Activated naive CD8-positive, alpha-beta T cell treated with anti-CD3 and anti-CD28 coated beads, Interleukin-2, amount 10 ng/mL, durations not matched to agents 7 days and 5 days (primary cell): ENCODE measurements at places on chromosomes 16 and 17.

- H3K27me3 ChIP-seq = peaks cover 5% of the 10 kb centered on the region
- DNase-seq = no peak
- H3K4me3 ChIP-seq = no peak overlapping the region
Measured at GRCh38 chr16:4172070-4172469, 55.8 kb upstream of the ADCY9 start.

GRCh38 chr16:31063495-31063842, 10.6 kb downstream of the ZNF668 start:
- DNase-seq = no peak
- no peaks in the 10 kb centered on the region for H3K27me3 ChIP-seq
- peaks cover 42% of the 10 kb centered on the region for H3K4me1 ChIP-seq
- H3K36me3 ChIP-seq = peaks cover 37% of the 10 kb centered on the region

- no peak for DNase-seq
- peaks cover 23% of the 10 kb centered on the region for H3K36me3 ChIP-seq
- peak overlapping the region; percentile 1 for H3K27ac ChIP-seq
Measured at GRCh38 chr16:81995651-81996050, 15.6 kb downstream of the SDR42E1 start.

- no peak overlapping the region for H3K27ac ChIP-seq
- H3K27me3 ChIP-seq = peaks cover 28% of the 10 kb centered on the region
- no peaks in the 10 kb centered on the region for H3K4me1 ChIP-seq
- H3K4me3 ChIP-seq = no peak overlapping the region
- H3K36me3 ChIP-seq = no peaks in the 10 kb centered on the region
Measured at GRCh38 chr17:61597607-61598006, 6.6 kb upstream of the NACA2 start.

DNA sequence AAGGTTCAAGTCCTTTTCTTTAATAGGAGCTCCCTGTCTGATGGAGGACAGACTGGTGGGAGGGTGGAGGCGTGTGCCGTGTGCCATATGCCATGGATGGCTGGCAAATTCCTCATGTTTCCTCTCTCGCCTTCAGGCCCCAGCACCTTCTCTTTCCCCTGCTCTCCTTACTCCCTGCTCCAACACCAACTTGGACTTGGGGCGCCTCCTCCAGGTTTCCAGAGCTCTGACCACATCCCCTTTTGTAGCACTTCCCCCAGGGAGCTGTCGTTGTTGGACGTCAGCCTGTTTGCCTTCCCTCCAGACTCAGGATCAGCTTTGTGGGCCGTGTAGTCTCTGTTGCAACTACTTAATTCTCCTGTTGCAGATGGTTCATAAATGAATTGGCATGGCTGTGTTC, 30.7 kb downstream of the TMC7 start:
- no peak overlapping the region for H3K27ac ChIP-seq
- H3K27me3 ChIP-seq = no peaks in the 10 kb centered on the region
- H3K4me3 ChIP-seq = no peak overlapping the region

DNA sequence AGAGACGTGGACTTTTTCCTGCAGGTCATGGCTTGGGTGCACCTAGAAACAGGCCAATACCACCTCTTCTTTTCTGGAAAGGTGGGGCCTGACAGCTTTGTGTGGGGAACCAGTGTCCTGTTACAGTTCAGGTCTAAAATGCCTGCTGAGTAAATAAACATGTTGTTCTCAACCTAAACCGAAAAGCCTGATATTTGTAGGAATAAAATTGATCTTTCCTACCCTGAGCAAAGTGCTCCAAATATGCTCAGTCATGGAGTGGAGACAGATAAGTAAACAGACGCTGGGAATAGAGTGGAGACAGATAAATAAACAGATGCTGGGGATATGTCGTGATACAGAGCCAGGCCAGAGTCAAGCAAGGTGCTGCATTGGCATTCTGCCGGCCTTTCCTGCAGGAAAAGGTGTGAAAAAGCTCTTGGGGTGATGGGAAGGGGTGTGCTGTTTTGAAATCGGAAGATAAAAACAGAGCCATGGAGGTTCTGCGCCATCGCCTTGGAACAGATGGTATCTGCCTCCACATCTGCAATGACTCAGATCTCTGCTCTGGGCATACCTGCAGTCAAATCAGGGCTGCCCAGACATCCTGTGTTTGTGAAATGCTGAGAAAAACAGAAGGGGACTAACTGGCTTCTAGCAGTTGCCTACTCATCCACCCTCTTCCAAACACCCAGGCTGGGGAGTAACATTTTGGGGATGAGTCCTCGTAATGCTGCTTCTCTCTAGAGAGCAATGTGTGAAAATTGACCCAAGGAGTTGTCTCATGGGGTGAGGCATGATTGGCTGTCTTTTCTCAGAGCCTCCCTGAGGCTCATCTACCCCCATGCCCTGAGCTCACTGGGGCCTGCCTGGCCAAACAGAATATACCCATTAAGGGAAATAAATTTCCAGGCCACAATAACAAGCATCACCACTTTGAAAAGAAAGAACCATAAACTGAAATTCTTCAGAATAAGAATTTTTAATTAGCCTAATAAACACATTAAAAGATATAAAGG, 16.8 kb upstream of the TRPV2 start:
- H3K27me3 ChIP-seq = peaks cover 8% of the 10 kb centered on the region
- no peak for DNase-seq
- no peak overlapping the region for H3K27ac ChIP-seq
- H3K4me1 ChIP-seq = peaks cover 5% of the 10 kb centered on the region

DNA sequence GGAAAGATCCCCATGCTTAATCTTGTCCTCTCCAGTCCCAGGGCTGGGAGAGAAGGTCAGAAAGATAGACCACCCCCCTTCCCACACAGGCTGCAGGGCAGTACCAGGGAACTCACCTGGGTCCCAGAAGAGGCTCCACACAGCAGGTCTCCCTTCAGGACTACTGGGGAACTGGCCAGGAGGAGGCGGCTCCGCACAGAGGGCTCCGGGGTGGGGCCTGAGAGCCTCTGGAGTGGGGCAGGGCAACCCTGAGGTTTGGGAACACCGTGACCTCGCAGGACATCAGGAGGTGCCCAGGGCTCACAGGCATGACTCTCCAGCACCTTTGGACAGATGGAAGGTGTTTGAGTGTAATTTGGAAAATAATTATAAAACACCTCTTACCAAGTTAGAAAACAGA, 11.0 kb downstream of the ABCA3 start:
- H3K36me3 ChIP-seq = no peaks in the 10 kb centered on the region
- peaks cover 14% of the 10 kb centered on the region for H3K27me3 ChIP-seq
- no peaks in the 10 kb centered on the region for H3K4me1 ChIP-seq

GRCh38 chr16:80744856-80745255, 59.5 kb downstream of the CDYL2 start:
- H3K27ac ChIP-seq = no peak overlapping the region
- peaks cover 11% of the 10 kb centered on the region for H3K36me3 ChIP-seq
- DNase-seq = no peak
- peaks cover 10% of the 10 kb centered on the region for H3K4me1 ChIP-seq
- peaks cover 3% of the 10 kb centered on the region for H3K27me3 ChIP-seq
- H3K4me3 ChIP-seq = no peak overlapping the region

DNA sequence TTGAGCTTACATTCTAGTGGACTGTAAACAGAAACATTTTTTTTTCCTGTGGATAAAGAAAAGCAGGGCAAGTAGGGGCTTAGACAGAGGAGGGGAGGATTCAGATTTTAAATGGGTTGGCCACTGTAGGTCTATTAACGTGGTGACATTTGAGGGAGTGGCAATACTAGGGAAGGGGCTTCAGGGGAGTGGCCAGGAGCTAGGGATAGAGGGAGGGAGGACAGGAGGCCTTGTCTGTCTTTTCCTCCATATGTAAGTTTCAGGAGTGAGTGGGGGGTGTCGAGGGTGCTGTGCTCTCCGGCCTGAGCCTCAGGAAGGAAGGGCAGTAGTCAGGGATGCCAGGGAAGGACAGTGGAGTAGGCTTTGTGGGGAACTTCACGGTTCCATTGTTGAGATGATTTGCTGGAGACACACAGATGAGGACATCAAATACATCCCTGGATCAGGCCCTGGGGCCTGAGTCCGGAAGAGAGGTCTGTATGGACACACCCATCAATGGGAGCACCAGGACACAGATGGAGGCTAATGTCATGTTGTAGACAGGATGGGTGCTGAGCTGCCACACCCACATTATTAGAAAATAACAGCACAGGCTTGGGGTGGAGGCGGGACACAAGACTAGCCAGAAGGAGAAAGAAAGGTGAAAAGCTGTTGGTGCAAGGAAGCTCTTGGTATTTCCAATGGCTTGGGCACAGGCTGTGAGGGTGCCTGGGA, 6.5 kb upstream of the HBM start:
- H3K27ac ChIP-seq = no peak overlapping the region
- H3K4me1 ChIP-seq = peaks cover 5% of the 10 kb centered on the region
- no peak for DNase-seq
- H3K36me3 ChIP-seq = no peaks in the 10 kb centered on the region

DNA sequence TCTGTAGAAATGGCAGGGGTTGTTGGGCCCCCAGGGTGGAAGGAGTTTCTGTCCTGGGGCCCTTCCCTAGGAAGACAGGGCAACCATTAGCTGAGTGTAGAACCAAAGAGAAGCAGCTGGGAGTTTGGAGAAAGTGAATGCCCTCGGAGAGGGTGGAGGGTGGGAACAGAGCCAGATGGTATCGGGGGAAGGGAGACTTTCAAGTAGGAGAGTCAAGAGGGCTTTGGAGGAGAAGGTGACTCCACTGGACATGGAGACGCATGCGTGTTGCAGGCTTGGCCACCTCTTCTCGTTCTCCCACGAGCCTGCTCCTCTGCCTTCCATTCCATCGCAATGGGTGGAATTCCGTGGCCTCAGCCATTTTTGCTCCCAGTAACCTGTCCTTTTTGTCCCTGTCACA, 19.4 kb downstream of the SLC47A1 start:
- H3K4me3 ChIP-seq = no peak overlapping the region
- no peaks in the 10 kb centered on the region for H3K36me3 ChIP-seq
- H3K27me3 ChIP-seq = peaks cover 13% of the 10 kb centered on the region
- no peaks in the 10 kb centered on the region for H3K4me1 ChIP-seq
- H3K27ac ChIP-seq = no peak overlapping the region
- DNase-seq = no peak

DNA sequence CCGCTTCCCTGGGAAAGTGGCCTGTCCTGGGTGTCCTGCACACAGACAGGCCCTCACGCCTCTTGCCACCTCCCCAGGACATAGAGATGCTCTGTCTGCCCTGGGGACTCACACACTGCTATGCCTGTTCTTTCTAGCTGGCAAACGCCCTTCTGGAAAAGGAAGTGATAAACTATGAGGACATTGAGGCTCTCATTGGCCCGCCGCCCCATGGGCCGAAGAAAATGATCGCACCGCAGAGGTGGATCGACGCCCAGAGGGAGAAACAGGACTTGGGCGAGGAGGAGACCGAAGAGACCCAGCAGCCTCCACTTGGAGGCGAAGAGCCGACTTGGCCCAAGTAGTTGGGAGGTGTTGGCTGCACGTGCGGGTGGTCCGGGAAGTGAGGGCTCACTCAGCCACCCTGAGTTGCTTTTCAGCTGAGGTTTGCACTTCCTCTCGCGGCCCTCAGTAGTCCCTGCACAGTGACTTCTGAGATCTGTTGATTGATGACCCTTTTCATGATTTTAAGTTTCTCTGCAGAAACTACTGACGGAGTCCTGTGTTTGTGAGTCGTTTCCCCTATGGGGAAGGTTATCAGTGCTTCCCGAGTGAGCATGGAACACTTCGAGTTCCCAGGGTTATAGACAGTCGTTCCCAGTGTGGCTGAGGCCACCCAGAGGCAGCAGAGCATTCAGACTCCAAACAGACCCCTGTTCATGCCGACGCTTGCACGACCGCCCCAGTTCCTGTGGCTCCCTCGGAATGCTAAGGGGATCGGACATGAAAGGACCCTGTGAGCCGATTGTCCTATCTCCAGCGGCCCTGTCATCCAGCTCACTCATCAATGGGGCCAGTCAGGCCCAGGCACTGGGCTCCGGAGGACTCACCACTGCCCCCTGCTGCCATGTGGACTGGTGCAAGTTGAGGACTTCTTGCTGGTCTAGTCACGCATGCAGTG, 3.5 kb upstream of the RPL13 start:
- DNase-seq = peak; percentile 87
- H3K36me3 ChIP-seq = peaks cover 9% of the 10 kb centered on the region
- H3K27me3 ChIP-seq = no peaks in the 10 kb centered on the region

GRCh38 chr16:12356632-12357340, 380.3 kb downstream of the SNX29 start:
- no peak overlapping the region for H3K4me3 ChIP-seq
- H3K36me3 ChIP-seq = peaks cover 12% of the 10 kb centered on the region
- no peak for DNase-seq
- peaks cover 1% of the 10 kb centered on the region for H3K4me1 ChIP-seq
- H3K27me3 ChIP-seq = no peaks in the 10 kb centered on the region

GRCh38 chr17:14813649-14814370, 451.3 kb downstream of the PMP22 start:
- H3K4me3 ChIP-seq = no peak overlapping the region
- no peaks in the 10 kb centered on the region for H3K4me1 ChIP-seq
- no peak for DNase-seq
- no peaks in the 10 kb centered on the region for H3K27me3 ChIP-seq

DNA sequence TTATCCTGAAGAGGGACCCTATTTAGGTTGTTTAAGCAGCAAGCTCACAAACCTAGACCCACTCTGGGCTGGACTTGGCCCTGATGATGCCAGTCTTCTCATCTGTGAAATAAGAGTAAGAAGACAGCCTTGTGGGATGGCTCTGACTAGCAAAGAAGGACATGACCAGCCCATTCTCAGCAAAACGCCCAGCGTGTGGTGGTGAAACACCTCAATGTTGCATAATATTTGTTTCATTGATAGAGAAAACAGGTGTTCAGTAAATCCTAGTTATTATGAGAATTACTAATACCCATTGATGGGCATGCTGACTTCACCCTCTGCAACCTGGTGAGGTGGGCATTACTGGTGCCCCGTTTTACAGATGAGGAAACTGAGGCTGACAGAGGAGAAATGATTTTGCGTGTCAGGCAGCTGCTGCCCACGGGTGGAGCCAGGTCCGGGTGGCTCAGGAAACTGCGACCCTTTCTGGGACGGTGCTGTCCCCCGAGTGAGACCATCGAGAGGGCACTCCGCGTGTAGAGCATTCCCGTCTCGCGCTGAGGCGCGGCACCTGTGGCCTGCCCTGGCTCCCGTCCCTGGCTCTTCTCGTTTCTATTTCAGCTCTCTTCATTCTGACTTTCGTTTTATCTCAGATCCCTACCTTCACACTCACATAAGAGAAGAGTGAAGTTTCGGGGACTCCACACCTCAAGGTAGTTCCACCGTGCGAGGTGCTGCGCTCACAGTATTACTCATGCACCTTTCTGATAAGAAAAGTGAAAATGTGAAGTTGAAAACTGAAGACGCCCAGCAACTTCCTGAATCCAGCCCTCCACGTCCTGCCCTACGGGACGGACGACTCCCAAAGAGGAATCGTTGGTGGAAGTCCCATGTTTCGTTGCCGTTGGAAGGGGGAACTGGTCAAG, 48.5 kb downstream of the IRF8 start:
- peak overlapping the region; percentile 71 for H3K27ac ChIP-seq
- no peaks in the 10 kb centered on the region for H3K36me3 ChIP-seq

- peaks cover 5% of the 10 kb centered on the region for H3K4me1 ChIP-seq
- no peak for DNase-seq
- H3K36me3 ChIP-seq = peaks cover 48% of the 10 kb centered on the region
- H3K27me3 ChIP-seq = no peaks in the 10 kb centered on the region
- no peak overlapping the region for H3K27ac ChIP-seq
Measured at GRCh38 chr16:50351952-50352351, 16.8 kb downstream of the BRD7 start.

GRCh38 chr16:14449790-14450480, 180.1 kb downstream of the PARN start:
- H3K27me3 ChIP-seq = no peaks in the 10 kb centered on the region
- H3K4me3 ChIP-seq = no peak overlapping the region
- peaks cover 2% of the 10 kb centered on the region for H3K36me3 ChIP-seq
- H3K4me1 ChIP-seq = peaks cover 2% of the 10 kb centered on the region
- no peak for DNase-seq

GRCh38 chr17:59409336-59410048, 78.0 kb downstream of the YPEL2 start:
- DNase-seq = no peak
- H3K4me1 ChIP-seq = peaks cover 25% of the 10 kb centered on the region
- peaks cover 15% of the 10 kb centered on the region for H3K36me3 ChIP-seq
- H3K4me3 ChIP-seq = no peak overlapping the region
- H3K27me3 ChIP-seq = no peaks in the 10 kb centered on the region
